ENCODE measurements at places on chromosomes 4 and X.

GRCh38 chr4:17170131-17170530 lies 271.7 kb upstream of the LDB2 start:
- no peak for DNase-seq

DNA sequence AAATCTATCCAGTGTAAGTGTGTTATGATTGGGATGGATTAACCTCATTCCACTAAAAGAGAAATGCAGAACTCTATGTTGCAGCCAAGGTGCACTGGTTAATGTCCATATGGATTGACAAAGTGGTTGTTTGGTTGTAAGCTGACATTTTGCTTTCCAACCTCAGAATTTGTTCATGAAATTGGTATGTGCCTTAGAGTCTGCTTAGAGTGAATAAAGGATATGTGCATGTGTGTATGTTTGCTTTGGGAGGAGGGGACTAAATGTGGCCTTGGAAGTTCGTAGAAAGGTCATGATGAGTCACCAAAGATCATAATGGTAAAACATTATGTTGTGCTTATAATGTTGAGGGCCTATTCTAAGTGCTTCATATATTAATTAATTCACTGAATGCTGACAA lies 44.1 kb upstream of the MBNL3 start:
- DNase-seq = no peak

- DNase-seq = no peak
Measured at GRCh38 chrX:136906921-136907510, 26.5 kb upstream of the RBMX start.

DNA sequence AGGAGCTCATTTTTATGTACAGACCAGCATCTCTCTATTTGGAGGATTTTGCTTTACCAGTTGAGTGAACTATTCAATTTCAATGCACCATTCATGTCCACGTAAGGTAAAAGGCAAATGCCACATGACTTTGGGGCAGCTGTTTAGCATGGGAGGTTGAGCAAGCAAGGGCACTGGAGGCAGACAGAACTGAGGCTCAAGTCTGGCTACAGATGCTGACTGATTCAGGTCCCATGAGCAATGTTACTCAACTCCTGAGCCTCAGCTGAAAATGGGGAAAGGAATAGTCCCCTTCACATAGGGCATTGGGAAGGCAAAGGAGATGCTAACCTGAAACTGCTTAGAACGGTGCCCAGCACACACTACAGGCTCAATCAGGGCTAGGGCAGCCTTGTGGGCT lies 93.0 kb upstream of the MTM1 start:
- DNase-seq = no peak
